Skin of body (tissue), 3 donors: ENCODE measurements at places on chromosomes 12 and 14. TPM values are rescaled to one million over a fixed set of nuclear protein-coding genes. Genes with fewer than 3 reads are reported as not detected.

DNA sequence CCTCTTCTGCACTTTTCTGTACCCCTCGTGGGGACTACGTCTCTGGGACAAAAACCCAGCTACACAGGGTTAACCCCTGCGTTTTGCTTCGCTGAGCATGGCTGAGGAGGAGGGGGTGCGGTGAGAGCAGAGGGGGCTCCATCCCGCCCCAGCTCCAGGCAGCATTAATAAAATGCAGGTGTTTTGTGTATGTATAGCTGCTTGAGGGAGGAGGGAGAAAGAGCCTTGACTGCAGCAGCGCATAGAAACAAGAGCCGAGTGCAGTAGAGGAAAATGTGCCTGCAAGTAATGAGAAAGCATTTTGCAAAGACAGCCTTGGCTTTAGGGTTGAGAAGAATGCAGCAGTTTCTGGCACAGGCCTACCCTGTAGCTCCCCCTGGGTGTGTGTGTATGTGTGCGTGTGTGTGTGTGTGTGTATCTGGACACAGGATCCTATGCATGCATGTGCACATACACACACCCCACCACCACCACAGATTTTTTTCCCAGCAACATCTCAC is 103.9 kb downstream of the ZFP36L1 start:
- DNase-seq: peak; percentile 95

Gene AGAP2
- total RNA-seq: 1.1 TPM

- DNase-seq: no peak
Observed at GRCh38 chr14:68459480-68460136, 333.3 kb downstream of the ZFP36L1 start.

- DNase-seq: no peak
Observed at GRCh38 chr12:78420991-78421390, 443.6 kb upstream of the SYT1 start.

Gene PTPRO
- total RNA-seq: 2.6 TPM

Gene C14orf180
- total RNA-seq: 6.8 TPM

Gene SERPINA4
- total RNA-seq: 0.49 TPM

DNA sequence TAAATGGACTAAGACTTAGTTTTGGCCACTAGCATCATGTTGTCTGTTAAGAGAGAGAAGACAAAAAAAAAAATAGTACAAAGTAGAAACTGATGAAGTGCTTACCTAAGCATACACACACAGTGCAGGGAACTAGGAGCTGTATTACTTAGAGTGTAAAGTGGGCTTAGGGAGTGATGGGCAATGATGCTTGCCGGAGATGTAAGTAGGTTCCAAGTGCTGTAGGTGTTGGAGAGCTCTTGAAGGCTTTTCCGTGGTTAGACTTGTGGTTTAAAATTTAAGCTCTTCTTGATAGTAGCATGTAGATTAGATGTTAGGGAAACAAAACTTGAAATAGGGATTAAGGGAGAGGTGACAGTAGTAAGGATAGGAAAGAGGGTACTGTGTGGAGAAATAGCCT is 34.7 kb downstream of the MIA2 start:
- DNase-seq: peak; percentile 1

Gene NXPH4
- total RNA-seq: 6.6 TPM

DNA sequence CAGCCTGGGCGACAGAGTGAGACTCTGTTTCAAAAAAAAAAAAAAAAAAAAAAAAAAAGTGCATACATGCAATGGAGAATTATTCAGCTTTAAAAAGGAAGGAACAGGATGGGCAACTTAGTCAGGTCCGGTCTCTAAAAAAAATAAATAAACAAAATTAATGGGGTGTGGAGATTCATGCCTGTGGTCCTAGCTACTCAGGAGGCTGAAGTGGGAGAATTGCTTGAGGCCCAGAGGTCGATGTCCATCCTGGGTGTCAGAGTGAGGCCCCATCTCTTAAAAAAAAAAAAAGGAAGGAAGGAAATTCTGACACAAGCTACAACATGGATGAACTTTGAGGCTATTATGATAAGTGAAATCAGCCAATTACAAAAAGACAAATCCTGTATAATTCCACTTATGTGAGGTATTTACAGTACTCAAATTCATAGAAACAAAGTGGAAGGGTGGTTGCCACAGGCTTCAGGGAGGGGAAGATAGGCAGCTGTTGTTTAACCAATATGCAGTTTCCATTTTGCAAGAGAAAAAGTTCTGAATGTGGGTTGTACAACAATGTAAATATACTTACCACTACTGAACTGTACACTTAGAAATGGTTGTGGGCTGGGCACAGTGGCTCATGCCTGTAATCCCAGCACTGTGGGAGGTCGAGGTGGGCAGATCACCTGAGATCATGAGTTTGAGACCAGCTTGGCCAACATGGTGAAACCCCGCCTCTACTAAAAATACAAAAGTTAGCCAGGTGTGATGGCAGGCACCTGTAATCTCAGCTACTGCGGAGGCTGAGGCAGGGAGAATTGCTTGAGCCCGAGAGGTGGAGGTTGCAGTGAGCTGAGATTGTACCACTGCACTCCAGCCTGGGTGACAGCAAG is 12.3 kb upstream of the APOF start:
- no peak for DNase-seq

Gene FAM181A
- total RNA-seq: not detected

Gene TTC6
- total RNA-seq: 0.10 TPM

- DNase-seq: peak; percentile 93
Observed at GRCh38 chr12:58529897-58530741, 390.2 kb downstream of the LRIG3 start.

DNA sequence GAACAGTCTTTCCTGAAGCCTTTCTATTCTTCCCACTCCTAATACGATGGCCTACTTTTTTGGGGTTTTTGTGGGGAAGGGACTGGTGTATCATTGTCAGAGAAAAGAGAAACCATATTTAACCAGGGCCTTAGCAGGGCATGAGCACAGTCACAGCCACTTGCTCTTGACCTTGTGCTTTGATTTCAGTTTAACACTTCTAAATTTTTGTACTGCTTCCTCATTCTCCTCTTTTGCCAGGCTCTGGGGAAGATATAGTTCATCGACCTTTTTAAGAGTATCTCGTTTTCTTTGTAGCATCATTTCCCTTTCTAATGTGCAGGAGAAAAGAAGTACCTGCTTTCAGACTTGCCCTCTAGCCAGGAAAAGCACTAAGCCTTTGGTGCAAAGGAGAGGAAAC is 2.2 kb downstream of the ZBTB1 start:
- DNase-seq: no peak

DNA sequence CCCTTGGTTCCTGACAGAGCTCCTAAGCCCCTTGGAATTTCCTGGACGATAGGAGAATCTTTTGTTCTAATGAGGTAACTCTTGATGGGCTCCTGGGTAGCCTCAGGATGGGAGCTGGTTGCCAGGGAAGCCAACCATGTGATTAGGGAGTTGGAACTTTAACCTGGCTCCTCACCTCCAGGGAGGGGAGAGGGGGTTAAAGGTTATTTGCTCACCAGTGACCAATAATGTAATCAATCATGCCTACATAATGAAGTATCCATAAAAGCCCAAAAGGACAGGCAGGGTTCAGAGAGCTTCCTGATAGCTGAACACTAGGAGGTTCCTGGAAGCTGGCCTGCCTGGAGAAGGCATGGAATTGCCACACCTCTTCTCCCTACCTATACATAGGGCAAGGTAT is 6.2 kb upstream of the CNOT2 start:
- DNase-seq: no peak

GRCh38 chr12:122837306-122838265 is 2.3 kb downstream of the HIP1R start:
- no peak for DNase-seq

Gene GRIP1
- total RNA-seq: 6.4 TPM

Gene KIF21A
- total RNA-seq: 37.5 TPM

GRCh38 chr12:84201976-84202375 is 710.6 kb downstream of the SLC6A15 start:
- no peak for DNase-seq

Gene SERPINA6
- not detected for total RNA-seq

- DNase-seq: peak; percentile 58
Observed at GRCh38 chr12:42568952-42569915, 20.3 kb downstream of the PRICKLE1 start.

Gene OR11H6
- total RNA-seq: not detected

DNA sequence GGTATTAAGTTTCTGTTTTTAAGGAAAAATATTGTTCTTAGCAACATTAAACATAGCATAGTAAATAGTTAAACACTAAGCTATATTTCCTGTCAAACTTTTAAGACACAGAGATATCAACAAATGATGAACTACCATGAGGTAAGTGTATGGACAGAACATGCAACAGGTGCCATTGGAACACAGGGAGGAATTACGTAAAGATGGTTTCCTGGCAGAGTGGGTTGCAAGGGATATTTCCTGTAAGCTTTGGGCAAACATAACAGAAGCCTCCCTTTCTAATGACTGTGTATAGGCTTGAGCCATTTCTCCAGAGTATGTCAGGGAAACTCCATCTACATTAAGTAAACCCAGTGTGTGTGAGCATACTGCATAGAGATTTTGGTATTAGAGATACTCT is 31.7 kb upstream of the HELB start:
- no peak for DNase-seq

Gene KCNJ8
- 30.5 TPM for total RNA-seq

- no peak for DNase-seq
Observed at GRCh38 chr14:94844593-94845152, 74.8 kb upstream of the GSC start.

DNA sequence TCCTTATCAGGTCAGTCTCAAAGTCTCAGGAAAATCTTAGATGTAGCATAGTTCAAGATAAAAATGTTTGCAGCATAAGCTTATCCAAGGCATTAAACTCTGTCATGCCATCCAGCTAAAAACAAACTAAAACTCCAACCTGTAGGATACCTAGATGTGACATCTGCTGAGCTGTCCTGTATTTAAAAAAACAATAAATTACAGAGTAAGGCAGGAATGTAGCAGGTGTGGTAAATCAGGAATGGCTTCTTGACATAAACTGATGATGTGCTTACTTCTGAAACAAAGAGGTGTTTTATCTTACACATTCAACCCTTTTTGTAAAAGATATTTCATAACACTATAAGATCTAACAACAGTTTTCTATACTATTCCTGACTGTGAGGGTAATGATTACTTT is 30.6 kb upstream of the DLGAP5 start:
- DNase-seq: no peak

DNA sequence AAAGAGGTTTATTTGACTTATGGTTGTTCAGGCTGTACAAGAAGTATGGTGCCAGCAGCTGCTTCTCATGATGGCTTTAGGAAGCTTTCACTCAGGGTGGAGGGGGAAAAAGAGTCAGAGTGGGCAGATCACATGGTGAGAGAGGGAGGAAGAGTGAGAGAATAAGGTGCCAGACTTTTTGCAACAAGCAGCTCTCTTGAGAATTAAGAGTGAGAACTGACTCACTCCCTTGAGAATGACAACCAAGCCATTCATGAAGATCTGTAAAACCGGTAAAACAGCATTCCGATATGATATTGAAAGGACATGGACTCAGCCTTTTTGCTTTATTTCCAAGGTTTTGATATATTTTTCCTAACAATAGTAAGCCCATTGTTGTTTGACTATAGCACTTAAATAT is 501.2 kb downstream of the GALC start:
- no peak for DNase-seq

GRCh38 chr14:97748616-97749015 is 951.4 kb downstream of the VRK1 start:
- no peak for DNase-seq

- no peak for DNase-seq
Observed at GRCh38 chr12:8012651-8013309, 19.7 kb upstream of the FOXJ2 start.

Gene IL31
- not detected for total RNA-seq

GRCh38 chr14:60242429-60242828 is 6.6 kb upstream of the PPM1A start:
- DNase-seq: no peak

DNA sequence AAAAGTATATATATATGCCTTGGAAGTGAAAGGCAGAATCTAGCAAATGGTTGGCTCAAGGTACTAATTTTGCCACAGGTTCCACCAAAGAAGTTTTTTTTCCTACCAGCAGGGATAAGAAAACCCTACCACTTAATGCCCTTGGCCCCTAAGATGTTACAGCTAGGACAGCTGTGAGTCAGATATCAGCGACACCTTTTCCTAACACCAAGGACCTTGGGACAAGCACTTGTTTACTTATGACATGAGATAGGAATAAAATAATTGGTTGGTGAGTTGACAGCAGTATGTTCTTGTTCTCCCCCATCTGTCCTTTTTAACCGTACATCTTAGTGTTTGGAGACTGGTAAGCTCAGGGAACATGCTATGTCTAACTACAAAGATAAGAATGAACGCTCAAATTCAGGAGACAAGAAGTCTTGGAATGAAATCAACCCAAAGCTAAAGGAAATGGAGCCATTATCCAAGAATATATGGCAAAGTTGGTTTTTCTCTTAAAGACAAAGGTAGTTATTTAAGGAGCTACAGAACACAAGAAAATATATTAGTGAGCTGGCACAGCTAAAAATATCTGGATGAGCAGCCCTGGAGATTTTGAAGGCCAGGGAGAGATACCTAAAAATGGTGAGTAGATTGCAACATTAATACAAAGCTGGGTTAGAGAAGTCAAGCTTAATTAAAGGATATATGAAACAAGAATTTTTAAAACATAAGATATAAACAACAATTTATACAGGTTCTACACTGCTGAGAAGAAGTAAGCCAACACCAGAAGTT is 126.8 kb downstream of the TMTC1 start:
- no peak for DNase-seq

Gene ACACB
- total RNA-seq: 155 TPM

DNA sequence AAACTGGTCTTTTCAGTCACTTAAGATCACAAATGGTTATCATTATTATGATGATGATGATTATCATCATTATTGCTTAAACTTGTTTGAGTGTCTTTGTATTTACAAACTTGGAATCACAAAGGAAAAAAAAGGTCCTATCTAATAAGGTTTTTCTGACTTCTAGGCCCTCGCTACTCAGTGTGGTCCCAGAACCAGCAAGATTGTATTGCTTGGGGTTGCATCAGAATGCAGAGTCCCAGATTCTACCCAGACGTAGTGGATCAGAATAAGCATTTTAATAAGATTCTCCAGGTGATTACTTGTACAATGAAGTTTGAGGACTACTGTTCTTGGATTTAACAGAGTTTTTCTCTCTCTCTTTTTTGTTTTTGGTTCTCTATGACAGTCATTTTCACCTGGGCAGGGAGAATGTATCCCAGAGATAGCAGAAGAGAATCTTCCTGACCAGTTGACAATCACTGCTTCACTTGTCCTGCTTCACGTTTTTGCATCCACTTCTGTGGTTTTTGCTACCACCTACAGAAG is 29.3 kb upstream of the PPP1R12A start:
- DNase-seq: no peak
